ENCODE measurements at places on chromosomes 3 and 15.
A peak's percentile ranks its signal among the peaks of the same experiment; 100 is the strongest.

- no peak for DNase-seq
Observed at GRCh38 chr15:29712149-29712885, 110.0 kb downstream of the TJP1 start.

DNA sequence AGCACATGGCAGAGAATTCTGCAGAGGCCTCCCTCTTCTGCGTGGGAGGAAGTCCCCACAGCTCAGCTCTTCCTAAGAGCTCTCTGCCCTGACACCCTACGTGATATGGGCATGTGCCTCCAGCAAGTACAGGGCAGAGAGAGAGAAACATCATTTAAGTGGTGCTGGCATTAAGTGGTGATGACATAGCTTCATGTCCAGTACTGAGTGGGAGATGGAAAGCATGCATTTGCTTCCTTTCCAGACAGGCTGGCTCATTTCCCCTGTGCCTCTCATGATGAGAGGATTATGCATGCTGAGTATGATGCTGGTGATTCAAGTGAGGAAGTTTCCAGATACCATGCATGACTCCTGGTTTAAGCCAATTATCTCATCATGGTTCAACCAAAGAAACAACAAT lies 26.9 kb downstream of the BFSP2 start:
- no peak for DNase-seq

DNA sequence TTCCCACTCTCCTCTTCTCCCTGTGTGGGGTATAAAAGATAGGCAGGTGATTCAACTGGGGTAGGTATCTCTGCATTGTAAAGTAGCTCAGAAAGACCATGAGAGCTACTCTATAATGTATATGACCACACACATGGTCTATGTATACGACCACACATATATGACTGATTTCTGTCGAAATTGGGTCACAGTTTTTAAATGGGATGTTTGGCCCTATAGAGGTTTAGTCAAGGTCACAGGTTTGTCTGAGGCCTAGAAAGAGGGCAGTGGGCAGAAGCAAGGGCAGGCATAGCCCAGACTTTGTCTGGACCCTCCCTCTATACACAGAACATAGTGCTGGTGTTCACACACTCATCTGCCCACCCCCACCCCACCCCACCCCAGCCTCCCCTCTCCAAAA lies 4.4 kb downstream of the LAMP3 start:
- no peak for DNase-seq

DNA sequence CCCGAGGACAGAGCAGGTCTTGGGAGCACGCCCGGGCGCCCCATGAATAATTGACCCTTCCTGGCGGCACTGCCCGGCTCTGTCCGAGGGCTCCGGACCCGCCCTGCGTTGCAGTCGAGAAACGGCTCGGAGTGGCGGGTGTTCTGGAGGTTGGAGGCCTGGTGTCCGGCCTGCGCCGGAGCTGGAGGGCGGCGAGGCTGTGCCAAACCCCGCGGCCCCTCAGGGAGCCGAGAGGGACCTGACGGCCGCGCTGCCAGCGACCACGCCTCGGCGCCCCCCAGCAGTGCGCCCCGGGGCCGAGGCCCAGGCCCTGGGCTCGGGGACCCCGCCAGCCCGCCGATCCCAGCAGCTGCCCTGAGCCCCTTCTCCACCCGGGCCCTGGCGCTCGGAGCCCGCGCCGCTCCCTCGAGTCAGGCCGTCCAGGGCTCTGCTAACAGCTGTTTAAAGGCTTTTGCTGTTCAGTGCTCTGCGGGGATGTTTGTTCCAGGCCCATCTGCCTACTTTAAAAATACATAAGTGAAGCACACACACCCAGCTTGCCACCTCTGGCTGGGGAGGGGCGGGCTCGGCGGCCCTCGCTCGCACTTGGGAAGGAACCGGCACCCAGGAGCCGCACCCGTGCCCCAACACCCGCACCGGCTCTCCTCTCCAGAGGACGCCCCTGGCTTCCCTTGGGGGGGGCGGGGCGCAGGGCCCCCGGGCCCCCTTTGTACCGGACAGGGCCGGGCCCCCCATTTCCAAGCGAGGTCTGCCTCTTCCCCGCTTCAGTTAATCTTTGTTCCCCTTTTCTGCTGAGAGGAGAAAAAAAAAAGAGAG lies 730 bp upstream of the ZNF710 start:
- peak; percentile 66 for DNase-seq

DNA sequence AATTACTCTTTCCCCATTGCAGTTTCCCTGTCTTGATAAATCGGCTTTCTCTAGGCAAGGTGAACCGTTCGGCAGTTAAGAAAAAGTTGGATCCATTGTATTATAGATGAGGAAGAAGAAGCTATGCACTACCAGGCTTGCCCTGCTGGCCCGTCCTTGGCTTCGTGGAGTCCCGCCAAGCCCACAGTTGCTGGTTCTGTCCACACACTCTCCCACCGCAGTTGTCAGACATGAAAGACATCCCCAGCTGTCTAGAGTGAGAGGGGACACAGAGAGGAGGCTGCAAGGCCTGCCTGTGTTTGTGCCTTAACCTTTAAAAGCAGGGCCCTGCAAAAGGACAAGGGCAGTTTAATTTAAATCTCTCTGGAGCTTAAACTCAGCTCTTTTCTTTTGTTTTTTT lies 47.2 kb upstream of the PLCL2 start:
- no peak for DNase-seq

DNA sequence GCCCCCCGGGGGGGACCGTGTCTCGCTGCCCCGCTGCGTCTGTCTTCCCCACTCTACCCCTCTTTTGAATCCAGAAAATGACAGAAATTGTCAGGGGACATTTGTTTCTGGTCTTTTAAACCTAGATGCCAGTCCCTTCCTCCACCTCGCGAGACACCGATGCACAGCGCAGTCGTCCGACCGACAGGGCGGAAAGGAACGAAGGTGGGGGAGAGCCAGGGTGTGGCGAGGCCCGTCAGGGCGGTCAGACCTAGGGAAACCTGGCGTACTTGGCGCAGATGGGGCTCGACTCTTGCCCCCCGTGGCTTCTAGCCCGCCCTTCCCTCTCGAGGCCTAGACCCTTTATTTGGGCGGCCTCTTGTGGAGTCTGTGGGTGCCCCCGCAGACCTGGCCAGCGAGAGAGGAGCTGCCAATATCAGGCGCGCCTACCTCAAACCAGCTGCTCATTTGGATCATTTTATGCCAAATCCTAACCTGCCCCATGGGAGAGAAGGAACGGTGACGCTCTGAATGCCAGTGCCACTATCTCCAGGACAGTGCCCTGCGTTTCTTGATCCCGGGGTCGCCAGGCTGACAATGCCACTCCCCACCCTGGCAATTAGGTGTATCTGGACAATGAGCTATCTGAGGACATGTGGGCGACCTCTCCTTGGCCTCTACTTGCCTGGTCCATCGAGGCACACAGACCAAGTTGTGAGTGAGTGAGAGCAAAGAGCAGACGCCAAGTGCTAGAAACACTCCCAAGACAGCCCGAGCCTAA lies 500 bp upstream of the RAB6B start:
- peak; percentile 41 for DNase-seq

- no peak for DNase-seq
Observed at GRCh38 chr3:111248406-111248805, 176.8 kb downstream of the NECTIN3 start.

GRCh38 chr3:36212251-36212650 lies 168.1 kb upstream of the STAC start:
- no peak for DNase-seq

GRCh38 chr3:141401573-141402475 lies 33.5 kb downstream of the ZBTB38 start:
- peak; percentile 58 for DNase-seq

DNA sequence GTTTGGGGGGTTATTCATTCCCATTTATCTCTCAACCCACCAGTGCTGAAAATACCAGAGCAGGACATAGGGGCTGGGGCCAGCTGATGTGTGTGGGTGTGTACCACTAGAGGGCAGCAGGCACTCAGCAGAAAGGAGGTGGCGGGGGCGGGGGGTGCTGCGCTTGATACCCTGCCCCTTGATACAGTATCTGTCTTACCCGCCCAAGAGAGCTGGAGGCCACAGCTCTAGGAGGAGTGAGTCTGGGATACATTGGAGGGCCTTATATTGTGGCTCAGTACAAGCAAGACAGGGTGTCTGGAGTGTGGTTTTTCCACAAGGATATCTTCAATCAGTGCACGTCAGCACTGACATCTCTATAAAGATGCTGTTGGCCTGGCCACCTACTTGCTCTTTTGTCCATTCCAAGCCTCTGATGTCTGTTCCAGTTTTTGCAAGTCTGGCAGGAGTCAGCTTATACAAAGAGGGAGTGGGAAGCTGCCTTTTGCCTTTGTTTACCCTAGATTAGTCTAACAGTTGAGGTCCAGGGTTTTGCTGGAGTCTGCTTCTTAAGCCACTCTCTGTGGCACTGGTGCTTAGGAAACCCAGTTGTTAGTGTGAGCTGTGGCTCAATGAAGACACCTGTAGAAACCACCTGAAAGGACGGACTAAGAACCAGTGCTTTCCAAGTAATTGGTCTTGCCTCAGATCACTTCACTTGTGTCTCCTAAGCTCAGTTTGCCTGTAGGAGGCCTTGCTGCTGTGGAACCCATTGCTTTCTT lies 1.5 kb upstream of the RBM15B start:
- peak; percentile 74 for DNase-seq

- DNase-seq = no peak
Observed at GRCh38 chr15:29266052-29266582, 3.5 kb downstream of the NSMCE3 start.

DNA sequence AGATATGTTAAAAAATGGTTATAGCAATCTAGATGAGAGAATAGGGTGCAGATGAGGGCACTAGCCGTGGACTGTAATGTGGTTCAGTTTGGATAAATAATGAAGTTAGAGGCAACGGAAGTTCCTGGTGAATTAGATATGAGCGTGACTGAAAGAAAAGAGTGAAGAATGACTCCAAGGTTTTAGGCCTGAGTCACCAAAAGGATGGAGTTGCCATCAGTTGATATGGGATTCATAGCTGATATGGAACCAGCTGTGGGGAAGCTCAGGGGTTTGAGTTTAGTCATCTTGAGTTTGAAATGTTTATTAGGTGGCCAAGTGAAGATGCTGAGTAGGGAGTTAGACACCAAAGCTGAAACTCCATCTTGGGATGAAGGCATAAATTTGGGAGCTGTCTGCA lies 66.2 kb downstream of the SSR3 start:
- no peak for DNase-seq

DNA sequence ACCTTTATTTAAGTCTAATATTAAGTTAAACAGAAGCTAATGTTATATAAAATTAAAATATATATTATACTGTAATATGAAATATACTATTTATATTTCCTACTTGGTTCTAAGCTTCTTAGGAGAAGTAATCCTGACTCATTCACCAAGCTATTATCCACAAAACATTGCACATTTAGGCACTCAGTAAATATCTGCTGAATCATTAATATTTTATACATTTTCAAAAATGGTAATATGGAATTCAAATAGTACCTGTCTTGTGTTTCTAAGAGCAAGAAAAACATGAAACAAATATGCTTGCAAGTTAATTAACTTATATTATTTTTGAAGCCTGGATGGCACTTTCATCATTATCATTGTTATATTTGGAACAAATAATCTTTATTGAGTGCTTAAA lies 153.0 kb upstream of the CNTN4 start:
- DNase-seq = no peak

- no peak for DNase-seq
Observed at GRCh38 chr15:31271224-31271635, 55.4 kb upstream of the KLF13 start.

- peak; percentile 81 for DNase-seq
Observed at GRCh38 chr3:32140943-32141342, 34.5 kb downstream of the GPD1L start.

- DNase-seq = no peak
Observed at GRCh38 chr3:99846477-99847160, 29.0 kb downstream of the CMSS1 start.

- peak; percentile 12 for DNase-seq
Observed at GRCh38 chr3:49955636-49956035, 15.7 kb downstream of the RBM6 start.

GRCh38 chr3:71307991-71308697 lies 275.4 kb downstream of the FOXP1 start:
- no peak for DNase-seq

GRCh38 chr15:83178869-83179325 lies 28.7 kb downstream of the HDGFL3 start:
- no peak for DNase-seq

DNA sequence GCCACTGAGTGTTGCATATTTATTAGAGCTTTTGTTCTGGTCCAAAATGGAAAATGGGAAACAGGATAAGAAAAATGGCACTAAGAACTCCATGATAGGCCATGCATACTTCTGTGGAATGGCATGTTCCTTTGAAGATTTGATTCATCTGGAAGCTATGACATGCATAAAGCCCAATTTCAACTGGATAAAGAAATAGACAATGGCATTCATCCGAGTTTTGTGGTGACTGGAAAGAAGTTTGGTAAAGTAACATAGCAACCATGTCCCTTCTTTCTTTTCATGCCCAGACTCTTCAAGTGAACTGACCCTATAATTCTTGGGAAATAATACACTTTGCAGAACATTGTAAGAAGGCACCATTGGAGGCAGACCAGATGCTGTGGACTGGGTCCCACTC lies 368.4 kb upstream of the IL12A start:
- DNase-seq = no peak

DNA sequence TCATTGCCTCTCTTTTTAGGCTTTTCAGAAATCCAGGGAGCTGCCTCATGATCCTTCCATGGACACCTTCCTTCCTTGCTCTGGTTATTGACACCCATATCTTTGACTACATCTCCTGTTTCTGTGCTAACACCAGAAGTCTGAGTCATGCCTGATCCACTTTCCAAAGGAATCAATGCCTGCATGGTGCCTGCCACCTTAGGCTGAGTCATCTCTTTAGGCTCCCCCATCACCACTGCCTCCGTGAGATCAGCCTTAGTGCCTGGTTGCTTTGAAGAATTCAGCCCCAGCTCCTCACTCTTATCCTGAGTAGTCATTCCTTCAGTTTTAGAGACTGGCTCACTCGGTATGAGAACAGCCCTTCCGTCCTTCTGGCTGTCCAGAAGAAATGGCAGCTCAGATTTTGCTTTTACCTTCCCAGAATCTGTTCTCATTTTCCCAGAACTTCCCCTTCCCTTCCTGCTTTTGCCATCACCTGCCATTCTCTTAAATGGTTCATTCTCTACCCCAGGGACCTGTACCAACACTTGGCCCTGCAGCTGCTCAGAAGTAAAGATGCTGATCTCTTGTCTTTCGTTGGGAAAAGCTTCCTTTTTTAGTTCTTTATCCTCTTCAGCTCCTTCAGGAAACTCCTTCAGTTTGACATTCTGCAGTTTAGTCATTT lies 105.3 kb downstream of the MAP4 start:
- no peak for DNase-seq

- no peak for DNase-seq
Observed at GRCh38 chr3:55481744-55482495, 5.2 kb downstream of the WNT5A start.

GRCh38 chr3:89049119-89049518 lies 58.3 kb upstream of the EPHA3 start:
- no peak for DNase-seq

DNA sequence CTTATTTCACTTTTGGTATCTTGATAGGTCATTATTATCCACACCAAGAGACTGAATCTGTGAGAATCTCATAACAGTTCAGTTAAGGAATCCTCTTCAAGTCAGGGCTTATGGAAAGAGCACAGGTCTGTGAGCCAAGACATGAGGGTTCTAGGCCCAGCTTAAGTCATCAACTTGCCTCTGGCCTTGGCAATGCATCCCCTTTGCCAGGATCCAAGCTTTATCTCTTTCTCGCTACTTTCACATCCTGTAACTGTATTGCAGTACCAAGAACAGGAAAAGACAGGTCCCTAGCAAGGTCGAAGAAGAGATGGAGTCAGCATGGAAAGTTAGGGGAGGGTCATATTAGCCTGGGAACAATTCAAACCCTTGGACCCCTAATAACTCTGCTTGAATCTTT lies 13.5 kb upstream of the APOD start:
- no peak for DNase-seq

Data from hematopoietic multipotent progenitor cell (in vitro differentiated cells).